Thoracic aorta (tissue), 2 donors: ENCODE measurements at places on chromosomes 4 and X. TPM values are rescaled to one million over a fixed set of nuclear protein-coding genes. Genes with fewer than 3 reads are reported as not detected.

DNA sequence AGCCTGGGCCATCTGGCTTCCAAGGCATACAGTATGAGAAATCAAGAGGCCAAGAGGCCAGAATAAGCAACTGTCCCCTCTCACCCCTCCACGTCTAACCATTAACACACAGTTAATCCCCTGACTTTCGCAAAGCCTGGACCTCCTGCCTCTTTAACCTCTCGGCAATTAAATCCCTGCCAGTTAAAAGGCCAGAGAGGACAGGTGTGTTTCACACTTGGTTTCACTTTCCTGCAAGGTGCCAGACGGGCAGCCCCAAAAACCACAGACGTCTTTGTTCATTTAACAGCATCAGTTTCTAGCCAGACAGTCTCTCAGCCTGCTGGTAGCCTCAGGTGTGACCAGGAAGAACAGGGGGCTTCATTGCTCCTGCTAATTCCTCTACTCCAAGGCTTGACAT is 91.1 kb upstream of the KIT start:
- no peak for DNase-seq
- no peak overlapping the region for H3K4me3 ChIP-seq
- peaks cover 10% of the 10 kb centered on the region for H3K4me1 ChIP-seq
- no peaks in the 10 kb centered on the region for H3K27me3 ChIP-seq
- H3K36me3 ChIP-seq: no peaks in the 10 kb centered on the region

MAGED4 gene
- total RNA-seq: 0.63 TPM

DNA sequence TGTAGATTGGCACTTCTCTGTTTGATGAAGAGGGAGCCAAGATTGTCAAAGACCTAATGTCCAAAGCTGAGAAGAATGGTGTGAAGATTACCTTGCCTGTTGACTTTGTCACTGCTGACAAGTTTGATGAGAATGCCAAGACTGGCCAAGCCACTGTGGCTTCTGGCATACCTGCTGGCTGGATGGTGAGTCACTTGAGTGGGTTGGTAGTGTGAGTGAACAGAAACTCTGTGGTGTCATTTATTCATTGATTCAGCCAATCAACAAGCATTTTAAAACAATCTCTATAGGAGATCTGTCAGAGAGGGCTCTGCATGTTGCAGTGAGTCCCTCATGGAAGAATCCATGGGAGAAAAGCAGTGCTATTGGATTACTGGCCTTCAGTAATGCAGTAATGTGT is 16.3 kb downstream of the TAF9B start:
- H3K4me3 ChIP-seq: no peak overlapping the region
- no peak for DNase-seq
- no peak overlapping the region for H3K27ac ChIP-seq
- H3K36me3 ChIP-seq: peaks cover 23% of the 10 kb centered on the region
- H3K4me1 ChIP-seq: no peaks in the 10 kb centered on the region

GRCh38 chr4:99341426-99341825 is 11.1 kb downstream of the ADH1C start:
- no peak for DNase-seq
- no peaks in the 10 kb centered on the region for H3K36me3 ChIP-seq
- no peak overlapping the region for H3K4me3 ChIP-seq
- H3K4me1 ChIP-seq: peaks cover 6% of the 10 kb centered on the region
- no peak overlapping the region for H3K27ac ChIP-seq
- H3K27me3 ChIP-seq: no peaks in the 10 kb centered on the region

CXCL5 gene
- not detected for total RNA-seq

NOX1 gene
- total RNA-seq: not detected

GRCh38 chr4:100420571-100420970 is 97.3 kb downstream of the EMCN start:
- no peak for DNase-seq
- no peaks in the 10 kb centered on the region for H3K27me3 ChIP-seq
- peaks cover 2% of the 10 kb centered on the region for H3K4me1 ChIP-seq
- H3K36me3 ChIP-seq: no peaks in the 10 kb centered on the region
- peak overlapping the region; percentile 64 for H3K4me3 ChIP-seq

DNA sequence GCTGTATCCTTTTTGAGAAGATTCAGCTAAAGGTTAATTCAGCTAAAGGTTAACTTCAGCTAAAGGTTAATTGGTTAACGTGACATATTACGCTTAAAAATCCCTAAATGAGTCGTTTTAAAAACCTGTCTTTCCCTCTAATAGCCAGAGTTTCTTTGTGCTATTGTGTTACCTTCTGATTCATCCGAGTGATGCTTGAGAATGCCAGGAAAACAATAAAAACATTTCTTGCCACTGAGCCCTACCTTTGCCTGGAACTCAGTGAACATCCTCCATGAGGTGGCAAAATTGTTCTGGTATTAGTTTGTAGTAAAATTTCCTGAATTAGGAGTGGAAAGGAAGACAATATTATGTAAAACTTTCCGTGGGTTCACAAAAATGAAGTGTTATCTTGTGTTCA is 13.7 kb upstream of the TMPRSS11E start:
- no peak overlapping the region for H3K27ac ChIP-seq
- no peak overlapping the region for H3K4me3 ChIP-seq
- H3K4me1 ChIP-seq: no peaks in the 10 kb centered on the region
- H3K27me3 ChIP-seq: no peaks in the 10 kb centered on the region
- DNase-seq: no peak

DNA sequence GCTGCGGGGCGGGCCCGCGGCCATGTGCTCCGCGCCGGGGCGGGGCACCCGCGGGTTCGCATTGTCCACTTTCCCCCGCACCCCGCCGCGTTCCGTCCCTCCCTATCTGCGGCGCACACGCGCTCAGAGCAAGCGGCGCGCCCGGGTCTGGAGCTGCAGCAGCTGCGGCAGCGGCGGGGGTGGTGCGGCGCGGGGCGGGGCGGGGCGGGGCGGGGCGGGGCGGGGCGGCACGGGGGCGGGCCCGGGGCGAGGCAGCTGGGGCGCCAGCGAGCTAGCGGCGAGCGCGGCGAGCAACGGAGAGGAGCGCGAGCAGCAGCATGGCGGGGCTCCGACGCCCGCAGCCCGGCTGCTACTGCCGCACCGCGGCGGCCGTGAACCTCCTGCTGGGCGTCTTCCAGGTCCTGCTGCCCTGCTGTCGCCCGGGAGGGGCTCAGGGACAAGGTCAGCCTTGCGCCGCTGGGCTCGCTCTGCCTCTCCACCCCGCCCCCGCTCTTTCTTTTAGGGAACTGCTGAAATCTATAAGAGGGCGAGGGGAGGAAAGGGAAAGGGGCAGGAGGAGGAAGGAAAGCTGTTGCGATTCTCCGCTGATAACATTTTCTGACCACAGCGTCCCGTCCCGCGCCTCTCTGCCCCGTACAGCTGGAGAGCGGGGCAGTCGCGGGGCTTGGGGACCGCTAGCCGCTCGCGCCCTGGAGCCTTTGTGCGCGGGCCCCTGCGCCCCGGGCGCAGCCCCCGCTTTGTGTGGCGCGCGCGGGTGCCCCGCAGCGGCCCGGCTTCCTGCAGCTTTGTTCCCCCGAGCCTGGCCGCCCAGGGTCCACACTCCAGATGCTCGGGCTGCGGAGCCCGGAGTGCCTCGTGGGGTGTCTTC is at the start of gene TMEM131L:
Gene TMEM131L (plus strand): TSS at position 280 of the 868 bp plus-strand sequence. CDS start 38 bp downstream, at position 318.
- H3K4me1 ChIP-seq: peaks cover 45% of the 10 kb centered on the region
- H3K36me3 ChIP-seq: no peaks in the 10 kb centered on the region
- H3K4me3 ChIP-seq: peak within 1 kb of the TSS; percentile 96
- DNase-seq: no peak

WNK3 gene
- total RNA-seq: 2.8 TPM

SLIT2 gene
- total RNA-seq: 30.3 TPM

BRS3 gene
- total RNA-seq: not detected

GRCh38 chr4:11299836-11300235 is 128.9 kb downstream of the HS3ST1 start:
- no peak for DNase-seq
- no peaks in the 10 kb centered on the region for H3K4me1 ChIP-seq
- no peaks in the 10 kb centered on the region for H3K36me3 ChIP-seq
- H3K27me3 ChIP-seq: no peaks in the 10 kb centered on the region
- H3K27ac ChIP-seq: no peak overlapping the region

- H3K27ac ChIP-seq: peak overlapping the region; percentile 46
- no peaks in the 10 kb centered on the region for H3K36me3 ChIP-seq
- H3K4me1 ChIP-seq: peaks cover 10% of the 10 kb centered on the region
- peak overlapping the region; percentile 70 for H3K4me3 ChIP-seq
- H3K27me3 ChIP-seq: no peaks in the 10 kb centered on the region
Measured at GRCh38 chr4:105808750-105809041, 86.6 kb upstream of the NPNT start.

GRCh38 chrX:45709381-45709780 is 508.7 kb upstream of the DIPK2B start:
- DNase-seq: no peak
- H3K27me3 ChIP-seq: no peaks in the 10 kb centered on the region
- peaks cover 11% of the 10 kb centered on the region for H3K4me1 ChIP-seq
- no peak overlapping the region for H3K27ac ChIP-seq
- H3K4me3 ChIP-seq: no peak overlapping the region
- H3K36me3 ChIP-seq: no peaks in the 10 kb centered on the region

GRCh38 chr4:105765690-105766407 is 57.3 kb downstream of the GSTCD start:
- no peak overlapping the region for H3K27ac ChIP-seq
- H3K36me3 ChIP-seq: no peaks in the 10 kb centered on the region
- no peak overlapping the region for H3K4me3 ChIP-seq
- H3K27me3 ChIP-seq: no peaks in the 10 kb centered on the region
- no peaks in the 10 kb centered on the region for H3K4me1 ChIP-seq

HHIP gene
- 0.54 TPM for total RNA-seq

DNA sequence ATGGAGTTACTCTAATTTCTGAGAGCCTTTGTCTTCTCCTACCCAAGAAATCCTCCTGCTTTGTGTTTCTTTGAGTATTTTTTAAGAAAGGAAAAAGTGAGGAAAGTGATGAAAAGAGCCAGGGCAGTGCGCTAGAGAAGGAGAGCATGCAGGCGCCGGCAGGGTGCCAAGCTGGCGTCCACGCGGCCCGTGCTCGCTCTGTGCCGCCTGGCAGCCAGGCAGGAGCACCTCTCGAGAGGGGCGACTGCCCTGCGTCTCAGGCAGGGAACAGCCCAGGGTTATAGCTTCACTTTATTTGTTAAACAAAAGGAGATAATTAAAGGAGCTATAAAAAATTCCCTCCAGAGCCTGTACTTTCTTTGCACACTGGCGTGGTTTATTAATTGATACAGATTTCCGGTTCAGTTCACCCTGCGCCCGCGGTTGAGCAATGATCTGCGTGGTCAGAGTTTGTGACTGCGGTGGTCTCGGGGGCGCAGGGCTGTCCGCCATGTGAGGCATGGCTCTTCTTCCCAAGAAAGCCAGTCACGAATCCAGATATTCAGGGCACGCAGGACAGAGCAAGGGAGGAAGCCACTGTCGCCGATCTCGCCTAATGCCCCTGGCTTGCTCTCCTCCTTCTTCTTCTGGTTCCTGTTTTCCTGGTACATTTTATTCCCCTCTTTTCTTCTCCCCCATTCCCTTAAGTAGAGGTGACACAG is 110.8 kb upstream of the PAQR3 start:
- peaks cover 26% of the 10 kb centered on the region for H3K4me1 ChIP-seq
- H3K27ac ChIP-seq: no peak overlapping the region
- H3K4me3 ChIP-seq: no peak overlapping the region
- H3K27me3 ChIP-seq: no peaks in the 10 kb centered on the region

DNA sequence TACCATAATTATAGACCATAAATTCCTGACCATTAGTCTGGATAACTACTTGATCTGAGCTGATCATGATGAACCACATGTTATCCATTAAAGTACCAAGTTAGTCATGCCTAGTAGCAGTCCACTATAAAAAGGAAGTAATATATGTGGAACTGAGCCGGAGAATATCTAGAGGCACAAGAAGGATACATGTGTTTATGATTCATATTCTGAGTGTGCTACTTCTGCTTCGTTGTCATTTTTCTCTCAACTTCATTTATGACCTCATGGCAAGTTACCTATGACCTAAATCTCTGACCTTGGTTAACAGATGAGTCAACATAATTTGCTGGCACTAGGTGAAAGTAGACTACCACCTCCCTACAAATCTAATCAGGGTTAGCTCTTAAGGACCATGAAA is 56.5 kb upstream of the ANKRD17 start:
- no peaks in the 10 kb centered on the region for H3K36me3 ChIP-seq
- no peaks in the 10 kb centered on the region for H3K4me1 ChIP-seq
- H3K4me3 ChIP-seq: no peak overlapping the region

GRCh38 chr4:35754047-35754446 is 490.3 kb downstream of the ARAP2 start:
- no peaks in the 10 kb centered on the region for H3K27me3 ChIP-seq
- H3K27ac ChIP-seq: no peak overlapping the region

- H3K36me3 ChIP-seq: no peaks in the 10 kb centered on the region
- H3K4me3 ChIP-seq: no peak overlapping the region
- no peak for DNase-seq
- H3K27ac ChIP-seq: no peak overlapping the region
- no peaks in the 10 kb centered on the region for H3K27me3 ChIP-seq
Measured at GRCh38 chr4:166363198-166363597, 490.2 kb downstream of the TLL1 start.

GLRB gene
- 9.7 TPM for total RNA-seq

GRCh38 chr4:99648321-99648720 is 9.3 kb downstream of the C4orf54 start:
- H3K27me3 ChIP-seq: no peaks in the 10 kb centered on the region
- no peak for DNase-seq
- no peak overlapping the region for H3K27ac ChIP-seq
- no peak overlapping the region for H3K4me3 ChIP-seq
- H3K36me3 ChIP-seq: no peaks in the 10 kb centered on the region

SHROOM2 gene
- total RNA-seq: 2.0 TPM

GRCh38 chr4:142336251-142336934 is 509.7 kb downstream of the INPP4B start:
- no peaks in the 10 kb centered on the region for H3K4me1 ChIP-seq
- H3K4me3 ChIP-seq: no peak overlapping the region
- no peaks in the 10 kb centered on the region for H3K27me3 ChIP-seq
- no peak overlapping the region for H3K27ac ChIP-seq
- no peak for DNase-seq
- no peaks in the 10 kb centered on the region for H3K36me3 ChIP-seq

DNA sequence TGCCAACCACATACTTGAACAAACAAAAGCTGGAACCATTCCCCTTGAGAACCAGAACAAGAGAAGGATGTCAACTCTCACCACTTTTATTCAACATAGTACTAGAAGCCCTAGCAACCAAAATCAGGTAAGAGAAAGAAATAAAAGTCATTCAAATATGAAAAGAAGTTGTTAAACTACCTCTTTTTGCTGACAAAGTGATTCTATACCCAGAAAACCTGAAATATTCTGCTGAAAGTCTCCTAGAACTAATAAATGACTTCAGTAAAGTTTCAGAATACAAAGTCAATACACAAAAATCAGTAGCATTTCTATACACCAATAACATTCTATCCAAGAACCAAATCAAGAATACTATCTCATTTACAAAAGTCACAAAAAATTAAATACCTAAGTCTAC is 187.0 kb downstream of the UGT8 start:
- DNase-seq: no peak
- H3K4me3 ChIP-seq: no peak overlapping the region
- H3K36me3 ChIP-seq: no peaks in the 10 kb centered on the region
- H3K27ac ChIP-seq: no peak overlapping the region
- no peaks in the 10 kb centered on the region for H3K4me1 ChIP-seq
- no peaks in the 10 kb centered on the region for H3K27me3 ChIP-seq

DNA sequence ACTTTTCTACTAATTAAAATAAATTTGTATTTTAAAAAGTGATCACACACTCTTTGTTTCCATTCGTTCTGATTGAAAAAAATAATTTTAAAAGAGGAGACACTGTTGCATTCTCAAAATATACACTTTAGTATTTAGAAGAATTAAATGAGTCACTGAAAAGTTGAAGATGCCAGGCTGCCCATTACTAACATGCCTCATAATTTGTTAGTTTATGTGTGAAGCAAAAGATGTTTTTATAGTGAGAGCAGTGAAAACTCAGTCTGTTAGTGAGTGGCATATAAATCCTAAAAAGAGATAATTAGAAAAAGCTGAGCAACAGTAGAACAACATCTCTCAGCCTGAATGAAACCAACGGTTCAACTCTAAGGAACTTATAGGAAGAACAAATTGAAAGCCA is 143.4 kb downstream of the CDS1 start:
- H3K4me1 ChIP-seq: peaks cover 8% of the 10 kb centered on the region
- H3K27me3 ChIP-seq: no peaks in the 10 kb centered on the region
- H3K4me3 ChIP-seq: no peak overlapping the region
- H3K27ac ChIP-seq: no peak overlapping the region
- no peak for DNase-seq
- H3K36me3 ChIP-seq: peaks cover 2% of the 10 kb centered on the region
